ENCODE measurements at places on chromosomes 6 and 20.
A peak's percentile ranks its signal among the peaks of the same experiment; 100 is the strongest.

DNA sequence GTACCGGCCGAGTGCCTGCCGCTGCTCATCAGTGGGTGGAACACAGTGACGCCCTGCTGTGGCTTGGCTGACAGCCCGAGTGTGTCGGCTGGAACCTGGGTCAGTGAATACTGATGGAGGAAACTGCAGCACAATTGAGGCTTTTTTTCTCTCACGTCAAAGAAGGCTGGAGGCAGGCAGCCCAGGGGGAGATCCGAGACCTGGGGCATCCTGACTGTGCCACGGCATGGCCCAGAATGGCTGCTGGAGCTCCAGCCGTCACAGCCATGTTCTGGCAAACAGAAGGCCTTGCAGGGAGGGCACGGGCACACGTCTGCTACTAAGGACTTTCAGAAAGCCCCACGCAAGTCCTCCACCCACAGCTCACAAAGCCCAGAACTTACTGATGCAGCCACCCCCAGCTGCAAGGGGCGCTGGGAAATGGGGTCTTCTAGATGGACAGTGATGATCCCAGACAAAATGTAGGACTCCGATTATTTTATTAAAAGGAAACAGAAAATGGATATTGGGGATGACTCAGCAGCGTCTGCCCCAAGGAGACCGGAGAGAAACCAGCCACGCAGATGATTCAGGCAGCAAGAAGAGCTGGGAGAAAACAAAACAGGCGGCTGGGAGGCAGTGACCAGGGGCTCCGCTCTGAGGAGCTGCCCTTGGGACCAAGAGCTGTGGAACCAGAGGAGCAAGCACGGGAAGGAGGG is 140.0 kb downstream of the TAF4 start:
- no peak for DNase-seq

GRCh38 chr6:38091613-38092012 is 272.1 kb downstream of the ZFAND3 start:
- DNase-seq, result no peak

GRCh38 chr6:136669299-136669699 is 119.1 kb upstream of the MAP7 start:
- no peak for DNase-seq

DNA sequence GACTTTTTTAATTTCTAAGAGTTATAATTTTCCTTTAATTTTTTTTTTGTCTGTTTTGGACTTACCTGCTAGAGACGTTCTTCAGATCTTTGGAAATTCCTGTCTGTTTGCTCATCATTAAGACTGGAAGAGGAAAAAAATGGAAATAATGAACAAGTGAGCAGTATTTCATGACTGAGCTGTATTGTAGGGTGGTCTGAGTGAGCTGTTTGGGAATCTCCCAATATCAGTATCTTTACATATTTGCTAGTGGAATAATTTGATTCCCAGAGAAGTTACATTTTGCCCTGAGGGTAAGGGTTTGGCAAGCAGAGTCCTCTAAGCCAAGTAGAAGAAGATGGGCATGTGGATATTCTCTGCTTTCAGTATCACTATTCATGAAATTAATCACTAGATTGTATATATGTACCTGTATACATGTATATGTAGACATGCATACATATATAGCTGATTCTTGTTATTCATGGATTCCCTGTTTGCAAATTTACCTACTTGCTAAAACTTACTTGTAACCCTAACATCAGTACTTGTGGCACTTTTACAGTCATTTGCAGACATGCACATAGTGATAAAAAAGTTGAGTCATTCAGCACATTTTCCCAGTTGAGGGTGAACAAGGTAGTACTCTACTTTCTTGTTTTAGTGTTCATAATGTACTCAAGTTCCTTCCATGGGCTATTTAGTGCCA is 13.5 kb downstream of the ZC2HC1B start:
- no peak for DNase-seq

- DNase-seq, result peak; percentile 85
Measured at GRCh38 chr20:63520504-63520933, at the start of gene PPDPF. Gene PPDPF, plus strand, starts transcription at chr20:63520765. Its CDS starts 544 bp downstream, at chr20:63521309.

GRCh38 chr6:21085643-21086042 is 507.9 kb upstream of the SOX4 start:
- no peak for DNase-seq

DNA sequence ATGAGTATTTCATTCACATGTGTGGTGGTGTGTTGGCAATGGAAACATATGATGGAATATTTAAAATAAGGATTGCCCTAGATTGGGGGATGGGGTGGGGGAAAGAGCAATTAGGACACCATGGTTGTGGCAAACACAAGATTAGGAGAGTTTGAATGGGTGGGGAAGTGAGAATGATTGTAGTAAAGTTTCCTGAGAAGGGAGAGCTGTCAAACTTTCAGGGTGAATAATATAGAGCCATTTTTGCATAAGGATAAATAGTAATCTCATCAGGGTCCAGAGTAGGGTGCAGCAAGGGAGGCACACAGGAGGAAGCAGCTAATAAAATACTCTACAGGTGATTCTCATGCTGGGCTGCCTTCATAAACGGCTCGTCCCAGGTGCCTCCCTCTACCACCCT is 294.9 kb upstream of the MARCKS start:
- no peak for DNase-seq

- DNase-seq, result no peak
Measured at GRCh38 chr6:118724211-118724610, 72.8 kb upstream of the CEP85L start.

DNA sequence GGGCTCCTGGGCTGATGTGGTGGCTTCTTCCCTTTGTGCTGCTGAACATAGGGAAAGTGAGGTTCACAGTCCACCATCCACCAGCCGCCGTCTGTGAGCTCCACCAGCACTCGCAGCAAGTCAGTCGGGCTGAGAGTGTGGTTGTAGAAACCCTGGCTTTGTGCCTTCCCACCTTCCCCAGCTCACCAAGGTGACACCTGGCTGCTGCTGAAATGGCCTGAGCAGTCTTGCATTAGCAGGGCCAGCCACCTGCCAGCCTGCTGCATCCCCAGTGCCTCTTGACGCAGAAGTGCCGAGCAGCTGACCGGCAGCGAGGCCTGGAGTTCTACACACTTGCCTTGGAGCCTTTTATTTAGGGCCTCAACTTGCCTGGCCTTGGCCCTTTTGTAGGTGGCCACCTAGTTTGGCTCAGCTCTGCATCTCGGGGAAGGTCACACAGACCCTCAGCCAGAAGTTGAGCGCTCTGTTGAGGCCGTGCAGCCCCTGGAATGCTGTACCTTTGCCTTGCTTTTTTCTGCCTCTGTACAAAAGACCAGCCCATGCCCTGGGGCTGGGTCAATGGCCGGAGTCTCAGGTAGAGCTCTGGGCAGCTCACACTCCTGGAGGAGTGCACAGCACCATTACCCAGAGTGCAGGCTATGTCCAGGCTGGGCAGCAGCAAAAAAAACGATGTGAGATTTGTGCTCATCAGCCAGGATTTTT is 76.5 kb downstream of the PTPN1 start:
- DNase-seq, result no peak

GRCh38 chr6:21589352-21590345 is 3.9 kb upstream of the SOX4 start:
- DNase-seq, result peak; percentile 84

GRCh38 chr20:3586093-3586492 is 77.1 kb downstream of the GFRA4 start:
- no peak for DNase-seq

DNA sequence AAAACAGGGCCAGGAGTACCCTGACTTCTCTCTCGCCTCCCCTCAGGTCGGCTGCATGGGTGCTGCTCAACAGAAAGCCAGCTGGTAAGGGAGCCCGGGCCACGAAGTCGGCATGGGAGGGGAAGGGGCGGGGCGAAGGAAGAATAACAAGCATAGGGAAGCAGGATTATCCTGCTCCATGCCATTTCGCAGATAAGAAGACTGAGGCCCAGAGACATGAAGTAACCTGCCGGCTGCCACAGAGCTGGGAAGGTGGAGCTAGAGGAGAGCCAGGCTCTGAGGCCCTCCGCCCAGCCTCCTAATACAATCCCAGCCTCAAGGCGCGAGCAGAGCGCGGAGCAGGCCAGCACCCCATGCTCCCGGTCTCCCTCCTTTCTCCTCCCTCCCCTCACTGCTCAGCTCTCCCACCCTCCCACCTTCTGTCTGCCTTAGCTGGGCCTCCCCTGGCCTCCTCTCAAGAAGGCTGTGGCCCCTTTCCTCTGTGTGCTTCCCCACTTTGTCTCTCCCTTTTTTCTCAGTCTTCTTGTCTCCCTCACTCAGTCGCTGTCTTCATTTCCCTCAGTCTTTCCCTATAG is 13.2 kb upstream of the HMGA1 start:
- no peak for DNase-seq

DNA sequence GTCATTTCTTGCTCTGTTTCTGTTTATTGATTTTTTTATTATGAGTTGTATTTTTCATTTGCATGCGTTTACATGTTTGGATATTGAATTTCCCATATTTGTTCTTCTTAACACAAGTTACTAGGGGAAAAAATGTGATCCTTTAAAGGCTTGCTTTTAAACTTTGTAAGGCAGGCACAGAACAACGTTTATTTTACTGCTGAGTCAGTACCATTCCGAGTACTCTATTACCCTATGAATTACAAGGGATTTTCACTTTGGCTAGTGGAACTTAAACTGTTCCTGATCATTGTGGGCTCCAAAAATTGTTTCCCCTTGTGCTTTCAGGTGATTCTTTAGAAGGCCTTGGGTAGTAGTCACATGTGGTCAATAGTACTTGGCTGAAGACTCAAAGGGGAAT is 28.5 kb downstream of the FAM162B start:
- DNase-seq, result no peak

Data from hematopoietic multipotent progenitor cell (in vitro differentiated cells).